ENCODE measurements at places on chromosomes 5 and 9.
A peak's percentile ranks its signal among the peaks of the same experiment; 100 is the strongest.

- DNase-seq: no peak
Observed at GRCh38 chr9:13485068-13485596, 205.6 kb upstream of the MPDZ start.

- DNase-seq: peak; percentile 98
Observed at GRCh38 chr9:70601000-70601951, 186.8 kb upstream of the KLF9 start.

DNA sequence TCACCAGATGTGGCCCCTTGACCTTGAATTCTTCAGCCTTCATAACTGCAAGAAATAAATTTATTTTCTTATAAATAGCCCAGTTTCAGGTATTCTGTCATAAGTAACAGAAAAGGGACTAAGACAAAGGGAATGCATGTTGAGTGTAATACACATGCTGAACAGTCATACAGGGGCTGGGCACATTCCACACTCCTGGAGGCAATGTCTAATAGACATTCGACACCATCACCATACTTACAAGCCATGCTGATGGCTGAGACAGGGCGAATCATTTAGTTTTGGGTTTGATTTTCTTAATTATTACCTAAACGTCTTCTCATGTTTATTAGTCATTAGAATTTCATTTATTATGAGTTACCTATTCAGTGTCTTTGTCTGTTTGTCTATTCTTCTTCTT lies 68.5 kb downstream of the TENT4A start:
- DNase-seq: no peak

DNA sequence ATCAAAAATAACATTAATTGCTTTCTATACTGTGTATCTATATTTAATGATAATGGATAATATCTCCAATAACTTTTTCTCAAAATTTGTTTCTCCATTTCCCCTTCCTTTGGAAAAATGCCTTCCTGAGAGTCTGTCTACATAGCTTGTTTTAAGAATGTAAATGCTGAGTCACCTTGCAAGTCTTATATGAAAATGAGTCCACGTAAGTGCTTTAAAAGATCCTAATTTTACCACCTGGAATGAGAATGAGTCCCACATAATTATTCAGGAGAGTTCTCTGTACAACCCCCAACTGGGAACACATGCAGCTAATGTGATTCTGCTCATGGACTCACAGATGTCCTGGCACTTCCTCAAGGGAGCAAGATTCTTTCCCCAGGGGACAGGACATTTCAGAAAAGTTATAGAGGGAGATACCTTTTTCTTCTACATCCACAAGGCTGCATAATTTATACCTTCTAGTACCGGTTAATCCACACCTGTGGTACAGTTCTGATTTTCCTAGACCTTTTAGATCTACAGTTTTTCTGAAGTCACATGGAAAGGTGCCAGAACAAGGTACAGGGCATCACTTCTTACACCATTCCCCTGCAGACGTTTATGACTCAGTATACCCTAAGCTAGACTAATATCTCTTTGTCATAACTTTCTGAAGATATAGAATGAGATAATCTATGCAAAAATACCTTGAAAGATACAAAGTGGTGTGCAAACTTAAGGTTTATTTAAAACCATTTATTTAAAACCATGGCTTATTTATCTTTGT lies 314.1 kb downstream of the CETN3 start:
- no peak for DNase-seq

- DNase-seq: no peak
Observed at GRCh38 chr5:71971862-71972261, 135.4 kb upstream of the MAP1B start.

GRCh38 chr5:132753135-132753987 lies 6.1 kb downstream of the CCNI2 start:
- no peak for DNase-seq

DNA sequence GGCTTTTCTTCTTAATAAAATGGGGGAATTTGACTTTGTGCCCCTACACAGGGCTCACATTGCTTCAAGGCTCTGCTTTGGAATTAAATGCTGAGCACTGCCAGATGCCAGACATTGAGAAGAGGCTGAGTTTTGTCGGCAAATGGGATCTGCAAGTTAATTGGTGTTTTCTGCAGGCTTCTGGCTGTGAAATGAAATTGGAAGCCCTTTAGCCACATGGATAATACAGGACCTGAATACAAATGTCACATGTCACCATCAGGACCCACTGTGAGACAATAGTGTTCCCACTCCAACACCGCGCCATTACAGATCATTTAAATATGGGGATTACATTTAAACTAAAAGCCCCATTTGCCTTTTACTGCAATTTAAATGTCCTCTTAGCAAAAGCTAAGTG lies 164.4 kb downstream of the ZSWIM6 start:
- DNase-seq: peak; percentile 18

DNA sequence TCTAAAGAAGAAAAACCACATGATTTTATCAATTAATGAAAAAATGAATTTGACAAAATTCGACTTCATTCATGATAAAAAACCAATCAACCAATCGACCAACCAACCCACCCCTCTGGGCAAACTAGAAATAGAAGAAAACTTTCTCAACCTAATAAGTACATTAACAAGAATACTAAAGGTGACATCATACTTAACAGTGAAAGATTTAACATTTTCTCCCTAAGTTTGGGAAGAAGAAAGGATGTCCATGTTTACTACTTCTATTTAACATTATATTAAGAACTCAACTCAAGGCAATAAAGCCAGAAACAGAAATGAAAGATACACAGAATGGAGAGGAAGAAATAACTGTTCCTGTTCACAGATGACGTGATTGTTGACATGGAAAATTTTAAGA lies 476.1 kb upstream of the MEF2C start:
- DNase-seq: no peak

- DNase-seq: peak; percentile 83
Observed at GRCh38 chr9:1404940-1405339, 354.8 kb downstream of the DMRT2 start.

GRCh38 chr9:70117835-70118319 lies 74.2 kb downstream of the MAMDC2 start:
- DNase-seq: no peak

GRCh38 chr5:111744455-111744854 lies 12.5 kb downstream of the NREP start:
- no peak for DNase-seq

- DNase-seq: no peak
Observed at GRCh38 chr9:98248737-98249474, 6.5 kb downstream of the TBC1D2 start.

All from NCI-H2171 treated with DMSO at 0.1 percent for 48 hours (cell line).